ENCODE measurements at places on chromosomes 7 and 10.
A peak's percentile ranks its signal among the peaks of the same experiment; 100 is the strongest.

DNA sequence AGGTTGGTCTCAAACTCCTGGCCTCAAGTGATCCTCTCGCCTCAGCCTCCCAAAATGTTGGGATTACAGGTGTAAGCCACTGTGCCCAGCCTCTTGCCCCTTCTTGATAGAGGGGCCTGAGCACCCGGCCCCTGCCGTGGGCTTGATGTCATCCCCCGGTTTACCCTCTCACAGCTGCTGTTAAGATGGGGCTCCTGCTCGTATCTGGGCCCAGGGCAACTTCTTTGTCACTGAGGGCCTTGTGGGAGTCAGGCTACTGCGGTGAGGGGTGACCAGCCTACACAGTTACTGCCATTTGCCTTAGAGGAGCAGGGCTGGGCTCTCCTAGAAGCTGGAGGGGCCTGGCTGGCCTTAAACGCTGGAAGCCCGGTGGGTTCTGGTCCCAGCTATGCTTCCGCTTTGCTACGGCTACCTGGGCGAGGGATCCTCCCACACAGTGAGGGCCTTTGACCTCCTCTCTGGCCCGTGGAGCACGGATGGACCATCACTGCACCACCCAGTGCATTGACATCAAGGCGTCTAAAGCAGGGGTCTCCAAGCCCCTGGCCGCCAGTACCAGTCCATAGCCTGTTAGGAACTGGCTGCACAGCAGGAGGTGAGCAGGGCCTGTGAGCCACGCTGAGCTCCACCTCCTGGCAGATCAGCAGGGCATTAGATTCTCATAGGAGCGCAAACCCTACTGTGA is 1.1 kb upstream of the TMEM130 start:
- DNase-seq, result no peak

DNA sequence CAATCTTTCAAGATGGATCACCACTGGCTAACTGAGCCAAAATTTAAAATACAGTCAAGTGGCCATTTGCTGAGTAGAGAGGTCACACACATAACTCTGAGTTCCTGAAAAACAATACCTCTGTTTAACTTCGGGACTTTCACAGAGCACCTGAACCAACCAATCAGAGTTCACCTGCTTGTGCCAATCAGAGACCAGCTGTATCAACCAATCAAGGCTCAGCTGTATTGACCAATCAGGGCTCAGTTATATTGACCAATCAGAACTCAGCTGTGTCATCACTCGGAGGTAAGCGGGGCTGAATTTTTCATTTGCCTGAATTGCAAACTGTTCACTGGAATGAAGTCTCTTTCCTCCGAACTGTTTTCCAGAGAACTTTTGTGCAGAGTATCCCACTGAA is 10.0 kb upstream of the CPXM2 start:
- no peak for DNase-seq

DNA sequence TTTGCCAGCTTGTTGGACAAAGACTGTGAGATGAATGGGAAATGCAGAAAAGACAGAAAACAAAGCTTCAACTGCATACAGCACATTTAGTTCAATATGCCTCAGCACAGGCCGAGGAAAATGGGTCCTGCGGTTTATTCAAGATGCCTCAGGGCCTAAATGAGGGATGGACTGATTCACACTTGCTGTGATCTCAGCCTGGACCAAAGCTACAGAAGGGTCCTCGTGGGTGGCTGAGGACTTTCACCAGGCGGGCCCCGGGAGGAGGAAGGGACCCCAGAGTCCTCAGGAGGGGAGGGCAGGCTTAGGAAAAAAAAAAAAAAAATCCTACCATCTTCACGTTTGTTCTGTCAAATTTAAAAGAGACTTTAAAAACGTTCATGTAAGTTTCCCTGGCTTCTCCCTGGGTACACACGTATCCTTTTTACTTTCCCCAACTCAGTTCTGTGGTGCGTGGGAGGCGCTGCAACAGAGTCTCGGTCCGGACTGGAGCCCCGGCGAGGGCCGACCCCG is 624 bp upstream of the ZNF783 start:
- DNase-seq, result peak; percentile 83

DNA sequence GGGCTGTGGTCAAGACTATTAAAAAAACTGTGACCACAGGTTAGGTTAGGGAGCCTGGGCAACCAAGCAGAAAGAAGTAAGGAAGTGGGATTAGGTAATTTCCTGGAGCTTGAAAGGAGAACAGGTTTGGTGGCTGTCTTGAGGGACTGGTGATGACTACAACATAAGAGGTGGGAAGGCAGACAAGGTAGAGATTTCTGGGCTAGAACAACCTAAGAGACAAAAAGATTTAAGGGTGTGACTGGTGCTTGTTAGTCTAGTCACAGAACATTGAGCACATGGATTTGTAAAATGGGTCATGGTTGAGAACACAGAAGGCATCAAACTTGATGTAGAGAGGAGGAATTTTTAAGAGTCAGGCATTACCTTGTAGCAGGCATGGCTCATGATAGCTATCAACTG is 123.7 kb upstream of the ASAH2 start:
- DNase-seq, result peak; percentile 94

GRCh38 chr7:1291357-1291689 is 58.7 kb downstream of the UNCX start:
- DNase-seq, result no peak

DNA sequence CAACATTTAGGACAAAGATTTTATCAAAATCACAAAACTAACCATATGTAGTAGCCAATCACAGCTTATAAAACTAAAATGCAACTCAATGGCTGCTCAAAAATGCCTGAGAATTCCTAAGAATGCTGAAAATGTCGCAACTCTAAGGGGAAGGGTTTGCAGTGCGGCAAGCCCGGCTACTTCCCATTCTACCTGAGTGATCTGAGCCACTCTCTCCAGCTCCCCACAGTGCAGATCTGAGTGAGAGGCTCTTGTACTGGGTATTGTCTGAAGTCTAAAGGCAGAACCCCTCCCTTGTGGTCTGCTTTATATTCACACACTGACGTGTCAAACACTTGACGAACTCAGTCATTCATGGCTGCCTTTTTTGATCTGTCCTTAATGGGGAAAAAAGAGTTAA is 28.9 kb downstream of the RAB11FIP2 start:
- no peak for DNase-seq

- DNase-seq, result no peak
Measured at GRCh38 chr10:92451431-92451830, 122.5 kb downstream of the IDE start.

DNA sequence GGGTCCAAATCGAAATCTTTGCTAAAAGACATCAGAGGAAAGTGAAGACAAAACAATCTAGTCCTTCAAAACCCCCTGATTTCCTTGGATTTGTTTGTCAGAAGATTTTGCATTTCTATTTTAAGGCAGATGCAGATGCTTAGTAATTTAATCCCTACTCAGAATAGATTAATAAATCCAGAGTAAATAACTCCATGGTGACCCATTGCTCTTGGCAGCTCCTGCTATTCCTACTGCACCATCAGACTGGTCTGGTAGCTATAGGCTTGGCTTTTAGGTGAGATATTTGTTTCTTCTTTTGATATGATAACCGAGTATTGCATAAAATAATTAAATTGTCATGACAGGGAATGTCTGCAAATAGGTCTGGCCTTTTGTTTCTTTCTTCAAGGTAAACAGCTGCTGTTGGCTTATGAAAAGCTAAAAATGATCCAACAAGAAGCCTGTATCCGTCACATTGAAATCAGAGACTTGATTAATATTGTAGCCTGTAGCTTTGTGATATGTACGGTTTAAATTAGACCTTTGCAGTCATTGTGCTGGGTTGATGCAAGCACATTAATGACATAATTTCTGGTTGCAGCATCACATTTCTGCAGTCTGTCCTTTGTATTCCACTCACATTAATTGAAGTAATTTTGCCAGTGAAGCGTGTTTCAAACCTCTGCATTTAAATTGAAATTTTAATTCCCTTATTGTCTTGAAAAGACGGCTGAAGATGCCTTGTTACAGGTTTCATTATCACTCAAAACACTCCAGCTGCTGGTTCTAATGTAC is 40.7 kb downstream of the EXOC4 start:
- no peak for DNase-seq

DNA sequence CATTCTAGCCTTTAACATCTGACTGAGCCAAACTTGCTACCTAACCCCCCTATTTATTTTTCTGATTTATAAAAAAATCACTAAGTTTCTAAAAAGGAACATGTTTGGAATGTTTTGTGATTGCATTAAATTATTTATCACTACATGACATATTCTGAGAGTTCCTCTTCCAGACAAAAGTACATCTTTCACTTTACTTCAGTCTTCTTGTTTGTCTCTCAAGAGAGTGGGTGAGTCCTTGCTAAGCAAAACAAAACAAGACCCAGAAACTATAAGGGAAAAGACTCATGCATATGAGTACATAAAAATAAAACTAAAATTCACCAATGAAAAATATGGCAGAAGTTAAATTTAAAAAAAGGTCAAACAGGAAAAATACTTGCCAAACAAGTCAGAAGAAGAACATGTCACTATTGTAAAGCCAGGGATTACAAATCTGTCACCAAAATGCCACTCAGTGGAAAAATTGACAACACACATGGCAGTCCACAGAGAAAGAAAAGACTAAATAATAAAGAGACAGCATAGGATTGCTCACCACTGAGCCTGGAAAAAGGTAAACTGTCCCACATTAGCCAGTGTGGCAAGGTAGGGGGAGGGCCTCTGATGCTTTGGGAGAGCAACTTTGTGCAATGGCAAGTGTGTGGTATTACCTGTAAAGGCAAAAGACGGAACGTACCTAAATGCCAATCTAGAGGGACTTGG is 166.7 kb upstream of the ZNF32 start:
- DNase-seq, result no peak

- no peak for DNase-seq
Measured at GRCh38 chr10:114131094-114131493, 42.9 kb downstream of the CCDC186 start.

DNA sequence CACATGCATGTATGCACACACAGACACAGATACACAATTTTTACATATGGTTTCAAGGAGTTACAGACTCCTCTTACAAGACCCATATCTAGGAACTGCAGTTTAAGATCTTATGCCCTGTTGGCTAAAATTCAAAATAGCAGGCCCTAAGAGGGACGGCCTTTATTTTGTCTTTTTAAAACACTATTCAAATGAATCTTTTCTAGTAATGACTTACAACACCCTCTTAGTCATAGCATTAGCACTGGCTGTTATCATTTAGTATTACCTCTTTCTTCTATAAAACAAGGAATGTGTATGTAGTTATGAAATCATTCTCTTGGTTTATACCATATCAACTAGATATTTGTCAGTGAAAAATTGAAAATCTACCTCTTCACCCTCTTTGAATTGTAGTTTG is 15.3 kb downstream of the PAPSS2 start:
- peak; percentile 53 for DNase-seq

DNA sequence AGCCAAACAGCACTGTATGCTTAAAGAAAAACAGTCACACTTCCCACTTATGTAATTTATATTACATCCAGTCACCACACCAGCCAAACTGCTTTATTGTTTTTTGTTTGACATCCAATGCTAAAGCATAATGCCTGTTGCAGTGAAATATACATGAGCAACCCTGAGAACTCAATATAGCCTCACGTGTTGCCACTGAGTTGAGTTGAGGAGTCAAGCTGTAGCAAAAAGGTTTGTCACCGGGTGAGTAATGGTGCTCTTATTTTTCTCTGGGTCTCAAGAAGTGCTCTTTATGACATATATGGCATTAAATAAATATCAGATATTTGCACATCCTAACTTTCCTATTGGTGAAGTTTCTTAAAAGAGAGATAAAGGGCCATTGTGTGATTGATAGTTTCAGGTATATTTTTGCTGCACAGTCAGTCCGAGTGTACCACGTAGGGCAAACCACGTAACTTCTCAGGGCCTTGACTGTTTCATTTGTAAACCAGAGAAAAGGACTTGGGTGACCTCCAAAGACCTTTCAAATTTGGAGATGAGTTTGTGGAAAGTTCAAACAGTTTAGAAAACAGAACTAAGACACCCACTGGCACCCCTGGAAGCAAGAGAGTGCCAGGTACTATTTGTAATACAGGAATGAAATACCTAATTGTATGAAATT is 168.5 kb downstream of the CFTR start:
- DNase-seq, result peak; percentile 45

DNA sequence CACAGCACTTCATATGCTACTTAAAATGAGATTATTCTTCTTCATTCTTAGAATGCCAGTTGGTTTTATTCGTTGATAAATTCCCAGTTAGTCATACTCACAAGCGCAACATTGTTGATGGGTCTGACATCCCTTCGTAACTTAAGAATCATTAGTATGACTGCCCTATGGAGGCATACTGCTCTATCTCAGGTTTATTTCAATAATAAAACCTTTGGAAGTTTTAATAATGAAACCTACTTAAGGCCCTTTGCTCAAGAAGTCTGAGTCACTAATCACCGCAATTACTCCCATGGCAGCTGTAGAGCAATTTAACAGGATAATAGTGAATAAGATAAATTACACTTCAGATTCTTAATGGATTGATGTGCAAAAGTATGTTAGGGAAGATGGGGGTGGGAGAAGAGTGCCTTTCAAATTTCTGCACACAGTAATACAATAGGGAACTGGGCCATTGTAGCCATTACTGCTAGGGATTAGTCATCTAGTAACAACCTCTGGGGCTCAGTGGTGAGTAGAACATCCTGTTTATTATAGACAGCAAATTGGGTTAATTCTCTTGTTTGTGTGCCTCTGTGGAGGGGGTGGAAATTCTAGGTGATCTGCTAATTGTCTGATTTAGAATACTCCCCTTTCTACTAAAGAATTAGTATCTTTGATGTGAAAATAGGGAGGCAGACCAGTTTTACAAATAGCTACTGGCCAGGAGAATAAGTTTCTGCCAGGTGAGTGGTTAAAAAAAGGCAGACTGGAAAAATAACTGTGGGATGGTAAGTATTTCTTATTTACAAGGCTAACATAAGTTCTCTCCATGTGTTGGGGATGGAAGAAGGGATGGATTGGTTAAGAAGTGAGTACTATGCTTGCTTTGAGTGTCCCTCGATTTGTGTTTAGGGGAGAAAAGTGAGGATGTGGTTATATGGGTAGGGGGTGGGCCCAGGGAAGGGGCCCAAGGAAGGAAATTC is 74.5 kb upstream of the VKORC1L1 start:
- peak; percentile 65 for DNase-seq

DNA sequence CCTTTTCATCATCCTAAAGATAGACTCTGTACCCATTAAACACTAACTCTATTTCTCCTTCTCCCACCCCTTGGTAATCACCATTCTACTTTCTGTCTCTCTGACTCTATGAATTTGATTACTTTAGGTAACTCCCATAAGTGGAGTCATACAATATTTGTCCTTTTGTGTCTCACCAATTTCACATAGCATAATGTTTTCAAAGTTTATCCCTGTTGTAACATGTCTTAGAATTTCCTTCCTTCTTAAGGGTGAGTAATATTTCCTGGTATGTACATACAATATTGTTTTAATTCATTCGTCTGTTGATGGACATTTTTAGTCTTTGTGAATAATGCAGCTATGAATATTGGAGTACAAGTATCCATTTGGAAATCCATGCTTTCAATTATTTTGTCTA is 50.9 kb upstream of the CDCA7L start:
- peak; percentile 91 for DNase-seq

- no peak for DNase-seq
Measured at GRCh38 chr7:69736126-69736810, 138.0 kb downstream of the AUTS2 start.
